ENCODE measurements at places on chromosomes 6 and 20. TPM values are rescaled to one million over a fixed set of nuclear protein-coding genes. Genes with fewer than 3 reads are reported as not detected.

GRCh38 chr6:53647462-53648094 is 18.0 kb downstream of the KLHL31 start:
- no peak for DNase-seq

The TRIM38 gene
- total RNA-seq: 2.2 TPM

The GPX5 gene
- not detected for total RNA-seq

DNA sequence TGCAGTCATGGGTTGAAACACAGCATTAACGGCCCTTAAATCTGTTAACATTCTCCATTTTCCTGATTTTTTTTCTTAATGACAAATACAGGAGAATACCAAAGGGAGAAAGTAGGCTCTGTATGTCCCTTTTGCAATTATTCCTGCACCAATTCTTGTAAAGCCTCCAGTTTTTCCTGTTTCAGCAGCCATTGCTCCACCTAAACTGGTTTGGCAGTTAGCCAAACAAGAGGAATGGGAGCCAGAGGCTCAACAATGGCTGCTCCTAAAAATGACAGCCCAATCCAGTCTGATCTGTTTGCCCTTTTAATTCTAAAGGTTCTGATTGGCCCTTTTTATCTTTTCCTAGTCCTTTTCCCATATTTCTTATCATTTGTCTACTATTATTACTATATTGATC is 284.2 kb upstream of the SGK1 start:
- no peak for DNase-seq

- no peak for DNase-seq
Measured at GRCh38 chr6:96211341-96211740, 195.6 kb downstream of the FUT9 start.

DNA sequence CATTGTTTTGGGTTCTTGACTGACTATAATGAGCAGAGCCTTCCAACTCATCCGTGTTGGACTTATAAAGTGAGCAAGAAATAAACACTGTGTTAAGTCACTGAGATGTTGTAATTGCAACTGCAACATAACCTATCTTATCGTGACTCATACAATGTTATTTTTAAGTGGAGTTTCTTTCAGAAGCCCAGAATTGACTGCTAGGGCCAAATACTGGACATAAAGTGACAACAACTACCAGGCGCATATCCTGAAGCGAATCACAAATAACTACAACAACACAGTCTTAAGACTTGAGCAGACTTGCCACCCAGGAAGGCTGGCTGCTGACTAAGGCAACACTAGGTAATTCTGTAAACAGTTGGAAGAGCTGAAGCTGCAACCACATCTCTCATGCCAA is 326.6 kb downstream of the COL12A1 start:
- no peak for DNase-seq

The SLC26A8 gene
- total RNA-seq: not detected

The ENPP3 gene
- 0.14 TPM for total RNA-seq

DNA sequence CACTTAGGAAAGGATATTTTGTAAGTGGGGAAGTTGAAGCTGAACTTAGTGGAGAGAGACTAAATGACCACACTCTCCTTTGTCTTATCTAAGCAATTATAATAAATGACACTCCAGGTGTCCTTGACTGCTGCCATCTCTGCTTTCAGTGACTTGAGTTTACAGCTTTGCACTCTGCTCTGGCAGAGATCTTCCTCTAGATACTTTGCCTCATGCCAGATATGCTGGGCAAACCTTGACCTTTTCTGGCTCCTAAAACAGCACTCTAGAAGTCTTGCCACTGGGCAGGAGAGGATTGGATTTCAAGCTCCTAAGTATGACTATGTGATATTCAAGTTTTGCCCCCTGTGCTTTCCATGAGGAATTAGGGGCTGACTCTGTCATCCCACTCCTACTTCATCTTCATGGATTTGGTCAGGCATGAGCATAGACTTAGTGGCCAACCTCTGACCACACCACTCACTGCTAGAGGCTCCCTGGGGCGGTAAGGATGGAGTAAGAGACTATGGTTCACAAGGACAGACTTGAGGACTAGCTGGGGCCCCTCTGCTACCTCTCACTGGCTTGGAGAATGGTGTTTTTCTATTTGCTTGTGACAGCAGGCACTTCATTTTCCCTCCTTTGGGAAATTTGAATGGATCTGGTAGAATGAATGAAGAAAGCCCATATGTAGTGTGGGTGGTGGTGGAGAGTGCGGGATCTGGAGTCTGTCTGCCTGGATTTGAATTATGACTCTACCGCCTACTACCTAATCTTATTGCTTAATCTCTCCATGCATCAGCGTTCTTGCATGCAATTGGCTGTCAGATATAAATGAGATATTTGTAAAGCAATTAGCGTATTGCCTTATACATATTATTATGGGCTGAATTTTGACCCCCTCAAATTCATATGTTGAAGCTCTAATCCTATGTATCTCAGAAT is 191.4 kb downstream of the REV3L start:
- no peak for DNase-seq

- DNase-seq: no peak
Measured at GRCh38 chr6:5565971-5566370, 304.7 kb downstream of the FARS2 start.

The TRIM40 gene
- not detected for total RNA-seq

GRCh38 chr6:24985323-24985722 is 49.6 kb upstream of the RIPOR2 start:
- no peak for DNase-seq

DNA sequence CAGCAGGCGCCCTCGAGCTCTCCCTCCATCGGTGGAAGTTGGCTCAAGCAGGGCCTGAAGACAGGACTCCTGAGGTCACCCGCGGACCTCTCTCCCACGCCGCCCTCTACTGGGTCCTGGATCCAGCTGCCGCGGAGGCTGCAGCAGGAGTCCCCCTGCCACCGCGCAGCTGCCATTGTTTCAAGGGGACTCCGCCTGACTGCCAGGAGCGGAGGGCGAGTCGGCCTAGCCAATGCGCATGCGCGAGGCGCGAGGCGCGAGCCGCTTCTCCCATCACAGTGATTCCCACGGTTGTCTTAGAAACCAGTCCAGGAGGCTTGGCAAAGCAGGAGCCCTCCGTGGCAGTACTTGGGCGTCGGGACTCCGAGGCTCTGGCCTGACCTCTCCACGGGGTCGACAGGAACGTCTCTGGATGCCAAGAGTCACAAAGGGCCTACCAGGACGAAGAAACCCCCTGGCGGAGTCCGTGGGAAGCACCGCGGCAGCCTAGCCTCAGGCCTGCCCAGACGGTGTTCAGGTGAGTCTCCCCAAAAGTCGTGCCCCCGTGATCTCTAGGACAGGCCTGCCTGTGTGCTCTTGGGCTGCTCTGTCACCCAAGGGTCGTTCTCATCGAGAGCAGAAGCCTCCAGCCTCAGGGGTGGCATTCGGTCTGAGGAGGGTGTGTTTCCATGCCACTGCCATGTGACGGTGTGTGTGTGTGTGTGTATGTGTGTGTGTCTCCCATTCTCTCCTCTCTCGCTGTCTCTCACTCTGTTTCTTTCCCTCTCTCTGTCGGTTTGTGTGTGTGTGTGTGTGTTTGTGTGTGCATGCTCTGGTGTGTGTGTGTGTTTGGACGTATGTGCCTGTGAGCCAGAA is 290.6 kb upstream of the ZNF337 start:
- peak; percentile 34 for DNase-seq

GRCh38 chr6:44172731-44173500 is 14.3 kb downstream of the CAPN11 start:
- peak; percentile 88 for DNase-seq

DNA sequence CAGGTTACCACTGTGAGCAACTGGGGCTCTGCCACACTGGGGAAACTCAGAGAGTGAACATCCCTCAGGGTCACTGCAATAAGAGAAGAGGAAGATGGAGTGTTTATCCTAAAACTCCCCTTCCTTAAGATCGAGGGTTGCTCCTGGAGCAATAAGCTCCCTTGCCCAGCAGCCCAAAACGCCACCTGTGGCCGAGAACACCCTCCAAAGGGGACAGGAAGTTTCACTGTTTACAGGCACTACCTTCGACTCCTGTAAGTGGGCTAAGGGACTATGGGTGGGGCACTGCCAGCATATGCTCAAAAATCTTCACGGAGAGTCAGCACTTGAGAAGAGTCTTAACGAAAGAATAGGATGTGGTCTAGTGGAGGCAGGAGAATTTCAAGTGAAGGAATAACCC is 132.5 kb downstream of the FAXC start:
- DNase-seq: no peak

The RBCK1 gene
- total RNA-seq: 49.7 TPM

DNA sequence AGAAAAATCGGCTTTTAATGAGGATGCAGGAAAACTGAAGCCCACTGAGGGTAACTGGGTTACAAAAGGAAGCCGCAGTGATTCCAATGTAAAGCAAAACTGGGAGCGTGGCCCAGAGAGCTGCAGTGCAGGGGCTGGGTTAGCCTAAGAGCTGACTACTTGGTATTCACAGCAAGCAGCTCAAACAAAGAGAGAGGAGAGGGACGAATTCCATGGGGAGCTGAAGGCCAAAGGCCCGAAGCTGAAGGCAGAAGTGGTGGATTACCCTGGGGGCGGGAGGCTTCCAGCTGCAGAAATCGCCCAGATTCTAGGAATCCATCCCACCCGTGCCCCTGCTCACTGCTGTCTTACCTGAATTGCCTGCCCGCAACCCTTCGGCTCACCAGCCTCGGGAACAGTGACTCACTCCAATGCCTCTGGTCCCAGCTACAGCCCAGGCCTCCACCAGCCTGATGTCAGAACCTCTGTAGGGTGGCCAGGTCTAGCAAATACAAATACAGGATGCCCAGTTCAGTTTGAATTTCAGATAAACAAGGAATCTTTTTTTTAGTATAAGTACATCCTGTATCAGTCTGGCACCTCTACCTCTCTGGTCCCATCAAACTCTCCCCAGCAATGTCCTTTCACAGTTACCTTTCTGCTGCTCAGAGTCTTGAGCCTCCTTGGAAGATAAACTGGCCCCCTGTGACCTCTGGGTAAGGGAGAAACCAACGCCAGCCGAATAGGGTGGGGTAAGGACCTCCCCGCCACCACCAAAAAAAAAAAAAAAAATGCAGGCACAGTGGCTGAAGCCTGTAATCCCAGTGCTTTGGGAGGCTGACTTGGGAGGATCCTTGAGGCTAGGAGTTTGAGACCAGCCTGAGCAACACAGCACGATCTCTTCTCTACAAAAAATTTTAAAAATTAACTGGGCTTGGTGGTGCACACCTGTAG is 14.6 kb upstream of the ZMYND8 start:
- no peak for DNase-seq

DNA sequence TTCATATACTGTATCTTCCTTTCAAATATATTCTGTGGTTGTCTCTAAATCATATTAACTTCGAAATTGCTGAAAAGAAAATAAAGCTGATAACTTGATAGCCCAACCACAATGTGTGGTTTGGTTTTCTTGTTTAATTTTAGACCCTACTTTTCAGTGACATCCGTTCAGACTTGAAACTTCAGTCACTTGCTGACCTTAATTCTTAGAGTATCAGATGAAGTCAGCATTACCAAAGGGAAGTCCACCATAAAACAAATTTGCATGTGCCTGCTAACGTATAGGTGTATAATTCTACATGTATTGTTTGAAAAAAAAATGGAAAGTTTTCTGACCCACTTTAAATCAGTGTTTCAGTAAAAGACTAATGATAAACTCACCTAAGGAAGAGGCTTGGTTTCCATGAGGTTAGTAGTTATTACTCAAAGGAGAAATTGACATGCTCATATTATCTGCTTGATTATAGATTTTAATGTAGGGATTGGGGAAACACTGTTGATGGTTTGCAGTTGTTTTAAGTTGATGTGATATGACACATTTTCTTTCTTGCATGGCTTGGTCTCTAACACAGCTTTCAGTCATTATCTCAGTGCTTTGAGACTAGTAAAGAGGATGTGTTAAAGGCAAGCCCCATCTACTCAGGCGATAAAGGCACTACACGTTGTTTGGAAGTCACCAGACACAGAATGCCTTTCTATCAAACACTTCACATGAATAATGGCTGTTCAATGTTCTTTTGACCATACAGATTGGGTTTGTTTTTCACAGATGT is 5.2 kb upstream of the IL17A start:
- no peak for DNase-seq

- no peak for DNase-seq
Measured at GRCh38 chr6:89895276-89895874, 1.1 kb downstream of the GJA10 start.

DNA sequence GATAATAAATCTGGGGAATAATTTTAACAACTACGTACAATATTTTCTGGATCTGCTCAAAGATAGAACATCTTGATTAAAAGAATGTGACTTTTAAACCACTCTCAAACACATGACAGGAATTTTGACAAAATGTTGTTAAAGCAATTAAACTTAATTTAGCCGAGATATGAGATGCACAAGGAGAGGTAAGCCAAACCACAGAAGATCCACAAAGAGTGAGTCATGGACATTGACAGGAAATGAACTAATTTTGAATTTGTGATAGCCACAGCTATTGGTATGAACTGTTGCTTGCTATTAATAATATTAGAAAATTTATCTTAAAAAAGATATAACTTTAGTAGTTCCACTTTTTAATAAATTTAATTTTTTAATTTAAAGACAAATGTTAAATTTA is 27.8 kb upstream of the VGLL2 start:
- DNase-seq: no peak

GRCh38 chr6:31559606-31559957 is 12.2 kb downstream of the NFKBIL1 start:
- no peak for DNase-seq

DNA sequence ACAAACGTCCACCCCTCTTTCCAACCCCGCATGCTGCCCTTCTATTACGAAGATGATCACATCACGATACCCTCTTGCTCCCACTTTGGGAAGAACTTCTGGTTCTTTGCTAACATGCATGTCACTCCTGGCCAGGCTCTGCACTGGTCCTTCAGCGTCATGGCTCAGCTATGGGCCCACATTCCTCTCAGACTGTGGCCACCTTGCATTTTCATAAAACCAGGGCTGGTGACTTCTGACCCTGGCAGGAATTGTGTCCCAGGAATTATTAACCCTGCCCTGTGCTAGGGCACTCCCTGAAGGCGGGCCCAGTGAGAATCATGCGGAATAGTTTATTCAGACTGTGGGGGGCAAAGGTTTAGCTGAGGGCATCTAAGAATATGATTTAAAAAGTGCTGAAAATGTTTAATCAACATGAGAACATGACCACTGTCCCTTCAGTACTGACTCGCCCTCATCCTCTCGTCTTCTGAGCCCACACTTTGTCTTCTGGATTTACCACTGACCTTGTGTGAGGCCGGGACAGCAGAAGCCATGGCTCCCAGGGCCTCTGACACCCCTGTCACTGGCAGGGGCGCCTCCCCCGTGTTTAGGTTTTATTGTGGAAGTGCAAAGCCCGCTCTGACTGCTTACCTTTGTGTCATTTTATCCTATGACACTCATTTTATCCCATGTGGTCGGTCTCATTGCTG is 38.1 kb upstream of the THBS2 start:
- DNase-seq: no peak

- no peak for DNase-seq
Measured at GRCh38 chr20:21509597-21510371, 4.1 kb downstream of the NKX2-2 start.

Data from left ventricle myocardium inferior (tissue), 1 donor.